ENCODE measurements at places on chromosomes 11 and 22.
A peak's percentile ranks its signal among the peaks of the same experiment; 100 is the strongest.

DNA sequence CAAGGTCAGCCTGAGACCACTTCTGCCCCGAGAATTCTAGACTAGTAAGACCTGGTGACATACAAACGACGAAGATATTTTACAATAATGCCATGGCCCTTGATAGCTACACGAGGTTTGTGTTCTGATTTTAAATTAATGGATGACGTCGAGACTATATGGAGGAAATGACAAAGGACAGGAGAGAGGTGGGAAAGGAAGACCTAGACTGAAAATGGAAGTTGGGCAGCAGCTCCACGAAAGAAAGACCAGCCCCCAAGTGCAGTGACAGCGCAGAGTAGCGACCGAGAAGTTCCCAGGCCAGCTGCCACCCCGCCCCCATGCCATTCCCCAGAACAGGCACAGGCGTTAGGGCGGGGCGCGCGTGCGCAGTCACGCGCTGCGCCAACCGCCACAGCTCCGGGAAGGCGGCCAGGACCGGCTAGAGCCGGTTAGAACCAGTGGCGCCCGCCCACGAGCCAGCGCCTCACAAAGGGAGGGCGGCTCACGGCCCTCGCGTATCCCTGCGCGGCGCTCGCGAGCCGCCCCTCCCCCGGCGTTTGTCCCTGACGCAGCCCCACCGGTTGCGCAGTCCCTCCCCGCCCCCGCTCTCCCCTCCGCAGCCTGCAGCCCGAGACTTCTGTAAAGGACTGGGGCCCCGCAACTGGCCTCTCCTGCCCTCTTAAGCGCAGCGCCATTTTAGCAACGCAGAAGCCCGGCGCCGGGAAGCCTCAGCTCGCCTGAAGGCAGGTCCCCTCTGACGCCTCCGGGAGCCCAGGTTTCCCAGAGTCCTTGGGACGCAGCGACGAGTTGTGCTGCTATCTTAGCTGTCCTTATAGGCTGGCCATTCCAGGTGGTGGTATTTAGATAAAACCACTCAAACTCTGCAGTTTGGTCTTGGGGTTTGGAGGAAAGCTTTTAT is 1.5 kb upstream of the MALAT1 start:
- DNase-seq = peak; percentile 100

- no peak for DNase-seq
These were observed 57.1 kb upstream of the HORMAD2 start for GRCh38 chr22:30023099-30023660.

DNA sequence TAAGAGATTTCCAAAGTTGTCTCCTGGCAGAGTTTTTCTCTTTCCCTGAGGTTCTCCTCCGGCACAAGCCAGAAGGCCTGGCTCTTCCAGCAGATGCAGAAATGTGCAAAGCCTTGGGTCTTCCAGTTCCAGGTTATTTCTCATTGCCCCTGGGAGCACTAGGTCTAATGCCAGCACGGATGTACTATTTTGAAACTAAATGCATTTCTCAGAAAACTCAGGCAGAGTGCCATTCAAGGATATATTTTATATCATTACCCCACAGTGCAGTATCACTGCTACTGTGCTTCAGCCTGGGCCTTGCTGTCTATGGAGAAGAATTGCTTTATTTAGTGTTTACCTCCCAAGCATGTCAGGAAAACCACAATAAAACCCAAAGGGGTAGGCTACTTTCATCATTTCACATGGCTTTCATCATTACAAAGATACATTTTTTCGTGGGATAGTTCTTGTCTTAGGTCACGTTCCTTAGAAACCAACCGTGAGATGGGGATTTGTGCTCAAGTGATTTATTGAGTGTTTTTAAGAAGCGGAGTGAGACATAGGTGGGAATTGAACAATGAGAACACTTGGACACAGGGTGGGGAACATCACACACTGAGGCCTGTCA is 22.4 kb upstream of the FZD4 start:
- no peak for DNase-seq

GRCh38 chr11:116946414-116946813 is 109.0 kb upstream of the APOA1 start:
- DNase-seq = no peak

- peak; percentile 30 for DNase-seq
These were observed 912 bp downstream of the KREMEN1 start for GRCh38 chr22:29073618-29074275.

- no peak for DNase-seq
These were observed 1.7 kb downstream of the ZBTB16 start for GRCh38 chr11:114061048-114061680.

- no peak for DNase-seq
These were observed 86.8 kb downstream of the PRMT3 start for GRCh38 chr11:20474176-20474881.

- DNase-seq = no peak
These were observed 37.6 kb upstream of the TMEM135 start for GRCh38 chr11:86999859-87000753.

DNA sequence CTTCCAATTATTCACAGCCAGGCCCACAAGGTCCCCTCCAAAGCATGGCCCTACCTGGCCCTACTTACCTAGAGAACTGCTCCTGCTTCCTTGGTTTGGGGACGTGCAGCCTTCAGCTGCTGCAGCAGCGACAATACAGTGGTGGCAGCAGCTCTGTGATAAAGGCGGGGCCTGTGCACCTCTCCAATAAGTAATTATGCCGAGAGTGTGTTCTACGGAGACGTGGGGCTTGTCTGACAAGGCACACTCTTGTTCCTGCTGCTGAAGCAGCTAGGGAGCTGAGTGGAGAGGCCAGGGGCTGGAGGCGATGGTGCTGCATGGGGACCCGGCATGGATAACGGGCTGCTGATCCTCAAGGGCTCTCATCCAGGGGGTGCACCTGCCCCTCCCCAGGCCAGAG is 98.0 kb upstream of the THY1 start:
- DNase-seq = no peak

DNA sequence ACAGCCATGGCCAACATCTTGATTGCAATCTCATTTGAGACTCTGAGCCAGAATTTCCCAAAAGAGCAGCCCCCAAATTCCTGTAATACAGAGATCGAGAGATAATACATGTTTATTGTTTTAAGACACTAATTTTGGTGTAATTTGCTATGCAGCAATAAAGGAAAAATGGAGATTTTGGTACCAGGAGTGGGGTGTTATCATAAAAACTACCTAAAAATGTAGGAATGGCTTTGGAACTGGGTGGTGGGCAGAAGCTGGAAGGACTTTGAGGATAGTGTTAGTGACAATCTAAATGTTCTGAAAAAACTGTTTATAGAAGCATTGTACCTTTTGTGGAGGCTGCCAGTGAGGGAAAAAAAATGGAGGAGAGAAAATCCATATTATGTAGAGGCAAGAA is 32.4 kb downstream of the C11orf96 start:
- no peak for DNase-seq

All from stimulated activated CD4-positive, alpha-beta T cell treated with anti-CD3 and anti-CD28 coated beads, Interleukin-15, amount 100 ng/mL, for 24 hours (primary cell).